ENCODE measurements at places on chromosomes 12 and 14.

DNA sequence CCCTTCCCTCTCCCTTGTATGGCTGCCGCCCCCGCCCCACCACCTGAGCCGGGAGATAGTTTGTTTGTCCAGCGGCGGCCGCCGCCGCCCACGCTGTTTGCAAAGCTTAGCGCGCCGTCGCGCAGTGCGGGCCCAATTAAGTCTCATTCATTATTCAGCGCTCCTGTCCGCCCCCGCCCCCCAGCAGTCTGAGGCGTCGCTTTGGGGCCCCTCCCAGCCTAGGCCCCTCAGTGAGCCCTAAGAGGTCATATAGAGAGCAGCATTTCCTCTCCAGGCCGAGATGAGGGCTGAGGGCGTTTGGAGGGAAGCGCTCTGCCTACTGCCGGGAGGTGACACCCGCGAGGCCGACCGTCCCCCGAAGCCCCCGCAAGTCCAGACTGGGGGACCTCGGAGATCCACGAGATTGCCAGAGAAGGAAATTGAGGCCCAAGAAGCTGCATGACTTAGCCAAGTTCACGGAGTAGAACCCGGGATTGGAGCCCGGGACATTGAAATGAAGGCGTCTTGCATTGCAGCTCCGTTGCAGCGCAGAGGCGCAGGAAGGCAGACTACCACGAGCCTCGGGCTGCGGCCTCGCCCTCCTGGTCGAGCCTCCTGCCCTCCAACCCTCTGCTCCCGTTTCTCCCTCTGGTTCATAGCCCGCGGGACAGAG lies at the start of gene DNAJC22:
TSS of gene DNAJC22 (plus strand) at position 230 of the 652 bp plus-strand sequence. CDS start 1,985 bp downstream, outside the sequence.
- DNase-seq: no peak

DNA sequence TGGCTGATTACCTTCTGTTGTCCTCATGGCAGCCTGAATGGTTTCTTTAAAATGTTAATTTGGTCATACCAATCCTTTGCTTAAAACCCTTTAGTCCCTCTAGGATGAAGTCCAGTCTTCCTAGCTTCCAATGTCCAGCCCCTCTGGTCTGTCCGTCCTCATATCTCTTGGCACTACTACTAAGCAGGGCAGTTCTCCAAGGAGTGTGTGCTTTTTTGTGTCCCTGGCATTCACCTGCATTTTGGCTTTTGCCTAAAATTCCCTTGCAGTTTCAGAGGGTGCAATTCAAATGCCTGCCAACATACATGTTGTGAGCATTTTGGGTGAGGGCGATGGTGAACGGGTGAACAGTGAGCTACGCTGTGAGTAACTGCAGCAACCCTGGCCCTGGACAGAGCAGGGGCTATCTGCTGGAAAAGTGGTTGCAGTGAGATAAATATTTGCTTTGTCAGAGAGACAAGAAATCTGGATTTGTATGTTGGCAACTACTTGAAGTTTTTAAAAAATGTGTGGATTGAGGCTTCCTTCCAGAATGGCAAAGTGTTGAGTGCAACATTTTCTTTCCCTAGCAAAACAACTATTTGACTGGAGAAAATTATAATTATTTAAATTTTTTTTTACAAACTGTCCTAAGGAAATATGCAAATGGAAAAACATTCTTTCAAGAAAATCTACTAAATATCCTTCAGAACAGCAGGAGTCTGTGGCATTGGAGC lies 14.6 kb downstream of the GALNT8 start:
- DNase-seq: no peak

DNA sequence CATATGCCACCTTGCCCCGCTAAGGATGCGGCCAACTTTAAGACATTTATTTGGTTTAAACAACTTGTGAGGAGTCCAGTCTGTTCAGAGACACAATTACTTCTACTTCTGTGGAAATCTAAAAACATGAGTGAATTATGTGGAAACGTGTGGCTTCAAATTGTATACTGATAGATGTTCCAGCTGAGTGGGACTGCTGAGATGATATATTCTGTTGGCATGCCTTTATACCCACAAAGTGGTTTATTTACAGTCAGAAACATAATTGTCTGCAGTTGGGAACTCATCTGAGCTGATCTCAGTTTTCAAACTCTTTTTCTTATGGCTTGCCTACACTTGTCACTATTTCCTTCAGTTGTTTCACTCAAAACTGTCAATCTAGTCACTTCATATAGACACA lies 67.8 kb downstream of the FLRT2 start:
- DNase-seq: no peak

DNA sequence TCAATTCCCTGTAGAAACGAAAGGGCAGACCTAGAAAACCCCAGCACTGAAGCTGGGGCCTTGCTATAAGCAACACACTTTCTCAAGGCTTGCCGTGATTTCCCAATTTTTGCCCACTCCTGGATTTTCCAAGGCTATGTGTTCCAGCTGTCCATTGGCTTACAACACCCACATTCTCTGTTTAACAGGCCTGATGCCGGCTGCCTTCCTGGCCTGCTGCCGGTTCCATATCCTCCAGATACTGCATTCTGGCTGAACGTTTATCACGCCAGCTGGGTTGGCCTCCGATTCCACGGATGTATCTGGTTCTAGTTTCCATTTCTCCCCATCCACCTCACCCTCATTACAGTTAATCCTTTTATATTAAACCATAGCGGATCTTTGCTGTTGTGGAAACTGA lies 2.0 kb upstream of the PCNX1 start:
- DNase-seq: no peak

DNA sequence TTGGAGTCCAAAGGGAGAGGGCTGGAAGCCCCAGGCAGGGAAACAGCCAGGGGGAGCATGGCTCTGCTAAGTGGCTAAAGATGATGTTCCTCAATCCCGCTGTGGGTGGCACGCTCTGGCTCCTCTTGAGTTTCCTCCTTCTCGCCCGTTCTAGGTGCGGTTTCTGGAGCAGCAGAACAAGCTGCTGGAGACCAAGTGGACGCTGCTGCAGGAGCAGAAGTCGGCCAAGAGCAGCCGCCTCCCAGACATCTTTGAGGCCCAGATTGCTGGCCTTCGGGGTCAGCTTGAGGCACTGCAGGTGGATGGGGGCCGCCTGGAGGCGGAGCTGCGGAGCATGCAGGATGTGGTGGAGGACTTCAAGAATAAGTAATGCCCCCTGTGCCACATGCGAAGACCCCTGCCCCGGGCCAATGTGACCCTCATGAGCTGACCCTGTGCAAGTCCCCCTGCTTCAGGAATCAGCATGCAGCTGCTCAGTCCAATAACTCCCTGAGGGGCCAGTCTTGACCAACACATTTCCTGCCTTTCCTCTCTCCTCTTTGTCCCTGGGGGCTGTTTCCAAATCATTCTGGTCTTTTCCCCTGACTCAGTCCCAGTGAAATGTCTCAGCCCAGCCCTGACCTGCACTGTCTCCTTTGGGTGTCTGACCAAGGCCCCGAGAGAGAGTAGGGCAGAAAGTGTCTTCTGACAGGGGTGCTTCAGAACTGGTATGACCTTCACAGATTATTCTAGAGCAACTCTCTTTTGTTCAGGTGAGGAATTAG lies 2.1 kb downstream of the KRT7 start:
- DNase-seq: no peak
